ENCODE measurements at places on chromosomes 7 and 10.

DNA sequence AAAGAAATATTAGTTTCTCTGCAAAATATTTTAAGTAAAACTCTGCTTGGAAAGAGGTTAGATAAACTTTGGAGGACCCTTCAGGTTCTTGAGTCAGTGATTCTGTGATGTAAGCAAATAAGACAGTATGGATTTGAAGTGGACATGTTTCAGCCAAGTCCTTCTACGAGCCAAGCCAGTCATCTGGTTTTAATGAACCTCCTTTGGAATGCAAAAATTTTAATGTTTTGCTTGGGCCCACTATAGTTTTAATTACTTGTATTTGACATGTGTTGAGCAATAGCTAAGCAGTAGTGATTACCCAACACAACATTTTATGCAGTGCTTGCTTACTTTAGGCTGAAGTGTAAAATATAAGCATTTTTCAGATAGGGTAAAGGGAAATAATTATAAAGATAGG lies 296.3 kb upstream of the SEMA3D start:
- DNase-seq: no peak

GRCh38 chr10:31280972-31281371 lies 38.0 kb upstream of the ZEB1 start:
- no peak for DNase-seq

- DNase-seq: no peak
Observed at GRCh38 chr10:95423164-95424005, 132.6 kb upstream of the PDLIM1 start.

- DNase-seq: no peak
Observed at GRCh38 chr10:121323443-121323842, 274.8 kb downstream of the FGFR2 start.

GRCh38 chr7:88291398-88292173 lies 15.1 kb downstream of the STEAP4 start:
- no peak for DNase-seq

- DNase-seq: no peak
Observed at GRCh38 chr7:139242741-139243281, 11.8 kb downstream of the UBN2 start.

DNA sequence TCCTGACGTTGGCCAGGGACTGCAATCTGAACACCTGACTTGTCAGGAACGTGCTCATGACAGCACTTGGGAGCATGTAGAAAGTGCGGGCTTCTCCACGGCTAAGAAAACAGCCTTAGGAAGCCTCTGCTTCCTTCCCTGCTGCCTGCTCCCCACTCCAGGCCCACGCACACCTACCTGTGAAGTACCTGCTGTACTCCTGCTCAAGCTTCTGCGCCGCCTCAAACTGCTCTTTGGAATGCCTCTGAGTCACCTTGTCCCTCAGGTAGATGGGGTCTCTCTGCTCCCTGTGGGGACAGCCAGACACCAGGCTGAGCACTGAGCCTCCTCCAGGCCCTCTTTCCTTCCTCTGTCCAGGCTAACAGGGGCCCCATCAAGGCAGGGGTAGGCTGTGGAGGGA lies 132.7 kb downstream of the DLG5 start:
- DNase-seq: no peak

DNA sequence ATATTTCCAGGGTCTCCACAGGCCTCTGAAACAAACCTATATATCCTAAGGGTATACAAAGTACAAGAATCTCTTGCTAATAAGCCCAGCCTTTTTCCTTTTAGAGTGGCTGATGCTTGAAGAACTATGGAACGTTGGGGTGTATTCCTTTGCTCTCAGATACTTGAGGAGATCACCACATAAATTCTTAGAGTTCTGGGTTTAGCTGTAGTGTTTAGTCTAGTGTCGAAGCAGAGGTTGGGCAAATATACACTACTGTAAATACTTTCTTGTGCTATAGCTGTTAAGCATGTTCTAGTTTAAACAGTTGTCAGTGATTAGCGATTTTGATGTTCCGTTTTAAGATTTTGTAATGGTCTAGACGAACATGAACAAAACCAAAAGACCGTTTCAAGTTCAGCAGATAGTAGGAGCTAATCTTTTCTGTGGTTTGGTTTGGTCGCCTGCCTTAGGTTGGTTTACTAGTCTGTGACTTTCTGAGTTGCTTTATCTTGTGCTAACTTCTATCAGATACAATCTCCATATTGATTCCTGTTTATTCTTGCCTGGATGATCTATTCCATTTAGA lies 229.6 kb downstream of the NSUN6 start:
- no peak for DNase-seq

- no peak for DNase-seq
Observed at GRCh38 chr10:67297637-67298181, 371.9 kb downstream of the LRRTM3 start.

DNA sequence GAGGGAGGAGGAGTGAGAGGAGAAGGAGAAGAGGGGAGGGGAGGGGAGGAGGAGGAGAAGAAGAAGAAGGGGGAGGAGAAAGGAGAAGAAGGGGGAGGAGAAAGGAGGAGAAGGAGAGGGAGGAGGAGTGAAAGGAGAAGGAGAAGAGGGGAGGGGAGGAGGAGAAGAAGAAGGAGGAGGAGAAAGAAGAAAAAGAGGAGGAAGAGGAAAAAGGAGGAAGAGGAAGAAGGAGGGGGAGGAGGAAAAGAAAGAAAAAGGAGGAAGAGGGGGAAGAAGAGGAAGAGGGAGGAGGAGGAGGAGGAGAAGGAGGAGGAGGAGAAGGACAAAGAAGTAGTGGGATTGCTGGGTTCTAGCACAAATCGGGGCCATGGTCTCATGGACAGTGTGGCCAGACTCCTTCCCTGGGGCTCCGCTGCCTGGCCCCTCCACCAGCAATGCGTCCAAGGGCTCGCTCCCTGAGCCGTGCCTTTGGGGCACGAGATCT lies 4.2 kb upstream of the MAFK start:
- no peak for DNase-seq

GRCh38 chr10:131915990-131916766 lies 15.4 kb downstream of the PPP2R2D start:
- DNase-seq: no peak

GRCh38 chr10:79176052-79176501 lies 107.3 kb downstream of the ZMIZ1 start:
- DNase-seq: no peak

- no peak for DNase-seq
Observed at GRCh38 chr10:126580873-126581647, 89.4 kb downstream of the C10orf90 start.

DNA sequence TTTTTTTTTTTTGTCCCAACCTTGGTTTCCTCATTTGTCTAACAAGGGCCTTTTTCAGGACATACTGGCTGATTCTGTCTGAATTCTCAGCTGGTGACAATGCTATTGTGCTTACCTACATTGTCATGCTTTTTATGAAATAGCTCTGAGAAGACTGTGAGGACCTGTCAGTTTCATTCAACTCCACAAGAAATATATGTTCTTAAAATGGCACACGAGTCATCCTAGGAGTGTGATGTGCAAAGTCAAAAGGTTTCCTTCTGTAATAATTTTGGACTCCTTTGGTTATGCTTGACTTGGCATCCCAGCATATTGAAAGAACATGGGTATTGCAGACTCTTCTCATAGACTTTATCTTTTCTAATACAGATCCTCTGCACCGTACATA lies 316.0 kb downstream of the GFRA1 start:
- DNase-seq: no peak

- DNase-seq: no peak
Observed at GRCh38 chr10:86083664-86084175, 282.9 kb downstream of the GRID1 start.

- no peak for DNase-seq
Observed at GRCh38 chr7:136251826-136252225, 274.7 kb upstream of the MTPN start.

GRCh38 chr7:132113536-132114371 lies 462.5 kb downstream of the PLXNA4 start:
- DNase-seq: no peak

GRCh38 chr10:88500656-88501055 lies 82.5 kb downstream of the RNLS start:
- no peak for DNase-seq

GRCh38 chr10:103232131-103232673 lies 13.5 kb upstream of the RPEL1 start:
- no peak for DNase-seq

DNA sequence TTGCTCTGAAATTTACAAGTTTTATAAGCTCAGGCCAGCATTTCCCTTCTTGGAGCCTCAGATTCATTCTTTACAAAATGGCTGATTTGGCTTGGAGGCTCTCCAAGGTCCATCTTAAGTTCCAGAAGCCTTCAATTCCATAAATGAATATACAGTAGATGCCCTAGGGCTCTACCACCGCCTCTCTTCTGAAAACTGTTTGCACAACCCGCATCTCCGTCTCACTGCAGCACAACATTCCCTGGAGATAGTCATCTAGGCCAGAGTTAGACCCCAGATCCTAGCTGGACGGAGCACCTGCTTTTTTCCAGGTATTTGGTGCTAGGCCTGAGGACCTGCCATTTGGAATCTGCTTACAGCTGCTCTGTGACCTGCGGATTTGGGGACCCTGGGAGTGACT lies 50.5 kb upstream of the NRP1 start:
- no peak for DNase-seq

- DNase-seq: no peak
Observed at GRCh38 chr7:17448479-17449423, 150.3 kb downstream of the AHR start.

GRCh38 chr10:123139521-123140163 lies 3.9 kb downstream of the HMX3 start:
- DNase-seq: no peak

GRCh38 chr10:103184615-103185014 lies 8.5 kb downstream of the NT5C2 start:
- no peak for DNase-seq

GRCh38 chr10:101301111-101301731 lies 52.7 kb upstream of the BTRC start:
- peak; percentile 39 for DNase-seq

DNA sequence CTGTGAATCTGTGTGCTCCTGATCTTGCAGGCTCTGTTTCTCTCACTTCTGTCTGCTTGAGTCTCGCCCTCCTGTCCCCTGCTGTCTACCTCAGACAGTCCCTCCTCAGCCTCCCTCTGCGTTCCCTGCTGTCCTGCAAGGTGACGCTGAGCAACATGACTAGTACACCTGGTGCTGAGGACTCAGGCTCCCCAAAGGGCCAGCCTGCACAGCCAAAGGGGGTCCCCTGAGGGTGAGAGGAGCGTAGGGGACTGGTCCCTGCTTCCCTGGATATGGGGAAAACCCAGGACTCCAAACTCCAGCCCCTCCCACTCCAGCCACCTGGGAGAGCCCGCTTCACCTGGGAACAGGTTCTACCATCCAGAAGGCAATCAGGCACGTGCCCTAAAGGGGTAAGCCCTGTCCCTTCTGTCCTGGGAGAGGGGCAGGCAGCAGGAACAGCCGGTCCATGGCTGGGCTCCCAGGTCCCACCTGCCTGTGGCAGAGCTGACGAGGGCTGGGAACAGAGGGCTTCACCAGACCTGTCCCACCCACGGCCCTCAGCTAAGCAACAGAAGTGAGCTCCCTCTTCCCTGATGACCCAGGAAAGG lies 156.5 kb downstream of the UBE2H start:
- no peak for DNase-seq

- no peak for DNase-seq
Observed at GRCh38 chr7:128959296-128959695, 21.6 kb downstream of the IRF5 start.

All from CD4-positive, alpha-beta T cell treated with Interleukin-6 for 4 hours (primary cell).